ENCODE measurements at places on chromosomes 3 and 15.

DNA sequence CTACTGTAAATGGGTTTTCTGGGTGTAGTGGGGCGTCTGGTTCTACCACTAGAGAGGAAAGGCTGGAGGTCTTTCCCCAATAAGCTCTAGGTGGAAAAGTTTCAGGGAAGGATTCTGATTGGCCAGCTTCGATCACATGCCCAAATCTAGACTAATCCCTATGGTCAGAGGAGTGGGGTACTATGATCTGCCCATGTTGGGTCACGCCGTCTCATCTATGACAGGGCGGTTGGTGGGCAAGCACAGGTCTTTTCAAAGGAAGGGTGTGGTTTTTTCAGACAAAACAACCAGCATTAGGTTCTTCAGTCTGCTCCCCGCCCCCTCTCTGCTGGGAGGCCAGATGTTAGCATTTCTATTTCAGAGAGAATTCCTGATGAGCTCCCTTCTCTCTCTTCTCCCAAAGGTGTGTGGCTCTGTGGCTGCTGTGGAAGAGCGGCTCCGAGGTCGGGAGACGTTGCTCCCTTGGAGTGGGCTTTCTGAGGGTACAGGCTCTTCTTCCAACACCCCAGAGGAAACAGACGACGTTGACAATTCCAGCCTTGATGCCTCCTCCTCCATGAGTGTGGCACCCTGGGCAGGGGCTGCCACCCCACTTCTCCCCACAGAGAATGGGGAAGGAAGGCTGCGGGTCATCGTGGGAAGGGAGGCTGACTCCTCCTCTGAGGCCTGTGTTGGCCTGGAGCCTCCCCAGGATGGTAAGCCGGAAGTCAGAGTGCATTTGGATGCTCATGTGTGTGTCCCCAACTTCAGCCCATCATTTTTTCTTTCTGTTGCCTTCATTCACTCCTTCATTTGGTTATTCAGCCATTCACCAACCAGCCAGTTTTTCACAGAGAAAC lies 9.7 kb upstream of the TATDN2 start:
- no peak for DNase-seq

DNA sequence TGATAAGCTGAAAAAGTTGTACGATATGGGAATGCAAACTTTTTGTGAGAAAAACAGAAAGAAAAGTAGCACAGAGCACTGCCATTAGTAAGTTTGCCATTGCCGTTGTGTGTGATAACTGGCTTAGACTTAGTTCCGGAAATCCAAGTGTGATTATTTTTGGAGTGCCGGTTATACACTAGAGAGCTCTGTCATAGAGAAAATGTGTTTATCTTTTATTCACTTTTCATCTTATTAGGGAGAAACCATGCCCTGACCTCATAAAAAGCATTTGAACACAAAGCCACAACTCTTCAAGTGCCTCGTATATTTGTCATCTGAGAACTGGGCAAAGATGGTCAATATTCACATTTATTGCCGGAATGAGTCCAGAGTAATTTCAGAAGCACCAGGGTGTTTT lies 36.1 kb downstream of the CTDSPL start:
- no peak for DNase-seq

GRCh38 chr3:168844472-168844871 lies 748.7 kb upstream of the GOLIM4 start:
- DNase-seq, result no peak

DNA sequence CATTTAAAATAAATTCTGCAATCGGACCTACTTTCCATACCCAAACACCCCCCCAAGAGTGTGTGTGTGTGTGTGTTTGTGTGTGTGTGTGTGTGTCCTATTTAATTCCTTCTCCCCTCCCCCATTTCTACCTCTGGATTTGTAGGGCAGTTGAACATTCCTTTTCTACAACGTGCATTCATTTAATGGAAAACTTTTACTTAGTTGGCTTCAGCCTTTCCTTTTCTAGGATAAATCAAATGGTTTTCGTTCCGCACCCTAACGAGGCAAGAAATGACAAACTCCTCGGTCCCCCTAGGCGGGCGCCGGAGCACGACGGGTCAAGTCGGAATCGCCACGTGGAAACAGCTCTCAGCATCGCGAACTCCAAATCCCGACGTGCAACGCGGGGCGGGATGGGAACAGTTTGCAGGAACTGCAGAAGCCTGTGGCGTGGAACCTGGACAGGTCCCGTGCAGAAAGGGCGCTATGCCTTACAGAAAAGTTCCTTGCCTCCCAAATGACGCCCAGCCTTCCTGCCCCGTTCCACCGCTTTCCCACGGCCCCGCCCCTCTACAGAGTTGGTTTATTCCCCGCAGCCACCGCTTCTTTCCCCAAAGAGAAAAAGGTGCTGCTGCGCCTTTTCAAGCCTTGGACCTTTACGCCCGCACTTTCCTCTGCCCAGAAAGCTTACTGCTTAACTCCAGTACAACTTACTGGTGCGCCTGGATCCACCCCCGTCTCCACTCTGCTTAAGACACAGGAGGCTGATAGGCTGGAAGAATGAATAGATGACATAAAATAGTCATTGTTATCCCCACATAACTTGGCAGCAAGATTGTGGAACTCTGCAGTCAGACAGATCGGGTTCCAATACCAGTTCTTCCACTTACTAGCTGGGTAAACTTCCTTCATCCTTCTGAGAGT lies 1.1 kb upstream of the EIF2B5 start:
- peak; percentile 40 for DNase-seq

DNA sequence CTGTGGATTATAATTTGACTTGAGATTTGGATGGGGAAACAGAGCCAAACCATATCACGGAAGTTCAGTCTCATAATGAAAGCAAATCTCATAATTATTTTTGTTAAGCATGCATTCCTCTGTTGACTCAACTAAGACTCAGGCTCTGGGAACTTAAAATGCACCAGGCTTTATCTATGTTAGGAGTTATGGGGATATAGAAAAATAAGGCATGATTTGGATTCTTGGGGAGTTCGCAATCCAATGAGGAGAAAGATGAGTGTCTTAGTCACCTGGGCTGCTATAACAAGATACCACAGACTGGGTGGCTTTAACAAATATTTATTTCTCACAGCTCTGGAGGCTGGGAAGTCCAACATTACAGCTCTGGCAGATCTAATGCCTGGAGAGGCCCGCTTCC lies 89.4 kb upstream of the TJP1 start:
- no peak for DNase-seq

DNA sequence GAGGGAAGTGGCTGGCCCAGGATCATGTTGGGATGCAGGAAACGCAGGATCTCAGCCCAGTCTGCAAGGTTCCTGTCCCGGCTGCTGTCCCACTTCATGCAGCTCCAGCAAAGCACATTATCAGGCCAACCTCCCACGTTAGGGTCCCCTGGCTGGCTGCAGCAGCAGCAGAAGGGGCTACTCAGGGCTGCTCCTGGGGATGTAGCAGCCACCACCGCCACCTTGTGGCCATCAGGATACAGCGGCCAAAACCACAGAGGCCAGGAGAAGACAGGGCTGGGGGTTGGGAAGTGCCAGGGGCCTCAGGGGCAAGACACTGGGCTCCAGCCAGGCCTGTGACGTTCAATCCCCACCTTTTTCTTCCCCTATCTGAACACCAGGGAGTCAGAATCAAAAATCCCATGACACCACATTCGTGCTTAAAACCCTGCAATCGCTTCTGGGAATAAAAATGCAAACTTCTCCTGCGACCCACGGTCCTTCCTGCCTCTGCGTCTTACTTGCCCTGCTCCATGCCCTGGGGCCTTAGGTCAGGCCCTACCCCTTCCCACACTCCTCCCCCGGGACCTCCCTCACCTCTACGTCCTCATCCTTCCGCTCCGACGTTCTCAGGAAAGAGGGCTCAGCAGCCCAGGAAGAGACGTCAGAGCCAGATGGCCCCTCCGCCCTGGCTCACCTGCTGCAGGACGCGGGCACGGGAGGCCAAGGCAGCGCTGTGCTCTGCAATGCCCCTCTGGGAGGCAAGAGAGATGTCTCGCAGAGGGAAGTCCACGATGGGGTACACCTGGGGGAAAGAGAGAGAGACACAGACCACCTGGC lies 21.5 kb downstream of the SSUH2 start:
- DNase-seq, result peak; percentile 14

- no peak for DNase-seq
These were observed at the start of gene GABRA5 for GRCh38 chr15:26866298-26867199. Gene GABRA5, plus strand, starts transcription at chr15:26867062. Its CDS starts 2,187 bp downstream, at chr15:26869249.

- no peak for DNase-seq
These were observed 143.6 kb downstream of the NAALADL2 start for GRCh38 chr3:175002732-175003143.

- no peak for DNase-seq
These were observed 453 bp downstream of the ZDHHC23 start for GRCh38 chr3:113948015-113948917.

Data from stimulated activated CD4-positive, alpha-beta T cell treated with anti-CD3 and anti-CD28 coated beads, Interleukin-15, amount 100 ng/mL, for 1 hour (primary cell).